Inflammatory macrophage (primary cell): ENCODE measurements at places on chromosomes 16 and 17.

DNA sequence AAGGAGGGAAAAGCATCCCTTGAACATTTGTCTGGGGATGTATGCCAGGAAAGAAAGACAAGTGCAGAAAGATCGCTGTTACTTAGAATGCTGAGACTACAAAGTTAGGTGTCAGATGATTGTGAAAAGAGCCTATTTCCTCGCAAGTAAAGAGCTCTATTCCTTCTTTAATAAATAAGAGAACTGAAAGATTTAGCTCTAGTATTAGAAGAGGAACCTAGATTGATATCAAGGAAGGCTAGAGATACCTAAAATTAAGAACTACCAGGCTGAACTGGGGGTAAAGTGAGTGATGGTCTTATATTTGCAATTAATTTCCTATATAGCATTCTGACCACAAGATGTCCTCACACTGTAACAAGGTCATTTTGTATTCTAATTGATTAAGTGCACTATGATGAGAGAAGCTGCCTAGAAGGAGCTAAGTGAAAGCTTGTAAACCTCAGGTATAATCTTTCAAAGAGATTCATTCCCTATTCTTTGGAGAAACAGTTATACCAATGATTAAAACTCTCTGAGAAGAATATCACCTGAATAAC lies 62.3 kb downstream of the SSH2 start:
- DNase-seq = no peak

DNA sequence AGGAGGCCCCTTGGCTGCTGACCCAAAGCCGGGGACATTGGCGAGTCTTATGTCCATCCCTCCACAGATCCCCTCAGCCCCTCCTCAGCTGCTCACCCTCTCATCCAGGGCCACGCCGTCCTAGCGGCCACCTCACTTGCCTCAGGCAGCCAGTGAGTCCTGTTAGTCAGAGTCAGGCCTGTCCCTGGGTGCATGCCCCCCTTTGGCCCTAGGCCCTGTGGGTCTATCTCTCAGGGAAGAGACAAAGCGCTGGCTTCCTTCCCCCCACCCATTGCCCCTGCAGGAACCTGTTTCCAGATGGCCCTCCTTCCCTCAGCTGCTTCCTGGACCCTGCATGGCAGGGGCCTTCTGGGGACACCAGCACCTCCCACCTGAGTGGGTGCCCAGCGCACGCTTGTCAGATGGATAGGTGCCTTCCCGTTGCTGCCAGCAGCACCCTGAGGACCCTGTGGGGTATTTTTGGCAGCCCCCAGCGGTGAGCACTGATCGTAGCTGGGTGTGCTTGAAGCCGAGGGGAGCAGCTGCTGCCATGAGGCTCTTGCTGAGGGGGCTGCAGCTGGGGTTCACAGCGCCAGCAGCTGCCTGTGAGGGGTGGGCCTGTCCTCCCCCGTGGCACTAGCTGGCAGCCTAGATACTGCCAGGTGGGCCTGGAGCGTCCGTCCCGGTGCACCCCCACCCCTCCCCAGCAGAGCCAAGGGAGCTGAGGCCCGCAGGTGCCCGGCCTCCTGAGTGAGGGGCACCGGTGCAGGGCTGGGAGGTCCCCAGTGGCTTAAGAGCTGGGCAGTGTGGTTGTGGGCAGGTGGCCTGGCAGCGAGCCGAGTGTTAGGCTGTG lies 8.4 kb downstream of the DBNDD1 start:
- no peak for DNase-seq

DNA sequence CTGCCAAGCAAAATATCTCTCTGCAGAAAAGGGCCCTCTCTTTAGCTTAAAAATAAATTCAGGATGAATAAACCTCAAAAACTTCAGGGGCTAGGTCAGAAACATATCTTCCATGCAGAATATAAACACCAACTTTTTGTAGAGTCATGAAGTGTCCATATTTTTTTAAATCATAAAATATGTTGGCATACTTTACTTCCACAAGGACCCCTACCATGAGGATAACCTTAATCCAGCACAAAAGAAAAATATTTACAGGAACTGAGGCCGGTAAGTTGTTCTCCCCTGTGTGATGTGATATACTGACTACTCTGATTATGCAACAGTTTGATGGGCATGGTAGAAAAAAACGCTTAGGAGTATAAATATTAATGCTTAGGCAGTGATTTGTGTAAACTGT lies 264.8 kb upstream of the CDH11 start:
- DNase-seq = no peak

- no peak for DNase-seq
Measured at GRCh38 chr16:53770641-53771040, 66.7 kb downstream of the FTO start.

DNA sequence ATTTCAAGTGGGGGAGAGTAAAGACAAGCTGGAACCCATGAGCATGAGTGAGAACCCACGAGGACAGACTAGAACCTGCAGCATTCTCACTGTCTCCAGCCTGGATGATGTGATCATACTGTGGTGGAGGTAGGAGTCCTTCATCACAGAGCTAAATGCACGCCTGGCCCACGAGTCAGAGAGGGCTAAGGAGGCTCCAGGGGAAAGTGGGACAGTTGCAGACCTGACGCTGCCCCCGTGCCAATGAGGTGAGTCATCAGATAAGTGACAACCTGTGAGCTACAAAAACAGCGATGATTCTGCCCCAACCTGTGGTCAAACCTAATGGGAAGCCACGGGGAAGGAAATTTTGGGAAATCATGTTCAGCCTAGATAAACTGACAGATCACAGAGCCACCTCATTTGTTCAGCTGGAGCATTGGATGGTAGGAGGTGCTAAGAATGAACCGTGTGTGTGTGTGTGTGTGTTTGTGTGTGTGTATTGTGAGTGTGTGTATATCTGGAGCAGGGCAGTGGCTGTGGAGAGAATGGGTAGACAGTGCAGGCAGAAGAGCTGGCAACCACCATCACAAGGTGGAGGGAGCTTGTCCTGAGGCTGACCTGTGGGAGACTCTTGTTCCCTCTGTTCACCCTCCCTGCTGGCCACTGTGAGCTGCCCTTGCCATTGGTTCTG lies 131.8 kb downstream of the UTP18 start:
- DNase-seq = no peak

DNA sequence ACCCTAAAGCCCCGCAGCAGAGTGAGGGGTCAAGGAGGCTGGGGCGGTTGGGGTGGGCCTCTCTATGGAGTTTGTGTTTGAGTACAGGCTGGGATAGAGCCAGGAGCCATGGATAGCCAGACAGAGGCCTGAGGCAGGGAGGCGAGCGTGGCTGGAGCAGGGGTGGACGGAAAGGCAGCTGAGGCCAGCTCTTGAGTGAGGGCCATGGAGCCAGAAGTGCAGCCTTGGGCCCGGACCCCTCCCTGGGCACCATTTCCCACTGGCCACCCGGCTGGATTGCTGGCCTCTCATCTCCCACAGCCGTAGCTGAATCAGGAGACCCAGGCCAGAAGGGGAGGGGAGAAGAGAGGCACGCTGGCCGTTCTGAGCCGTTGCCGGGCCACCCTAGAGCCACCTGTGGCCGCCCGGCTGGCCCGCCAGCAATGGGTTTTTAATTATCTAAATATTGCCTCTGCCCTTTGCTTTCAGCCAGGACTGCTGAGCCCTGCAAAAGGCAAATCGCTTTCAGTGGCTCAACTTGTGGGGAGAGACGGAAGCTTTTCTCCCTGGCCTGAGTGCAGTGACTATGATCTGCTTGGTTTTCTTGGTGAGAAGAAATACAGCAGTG lies 75.2 kb upstream of the GSE1 start:
- no peak for DNase-seq

DNA sequence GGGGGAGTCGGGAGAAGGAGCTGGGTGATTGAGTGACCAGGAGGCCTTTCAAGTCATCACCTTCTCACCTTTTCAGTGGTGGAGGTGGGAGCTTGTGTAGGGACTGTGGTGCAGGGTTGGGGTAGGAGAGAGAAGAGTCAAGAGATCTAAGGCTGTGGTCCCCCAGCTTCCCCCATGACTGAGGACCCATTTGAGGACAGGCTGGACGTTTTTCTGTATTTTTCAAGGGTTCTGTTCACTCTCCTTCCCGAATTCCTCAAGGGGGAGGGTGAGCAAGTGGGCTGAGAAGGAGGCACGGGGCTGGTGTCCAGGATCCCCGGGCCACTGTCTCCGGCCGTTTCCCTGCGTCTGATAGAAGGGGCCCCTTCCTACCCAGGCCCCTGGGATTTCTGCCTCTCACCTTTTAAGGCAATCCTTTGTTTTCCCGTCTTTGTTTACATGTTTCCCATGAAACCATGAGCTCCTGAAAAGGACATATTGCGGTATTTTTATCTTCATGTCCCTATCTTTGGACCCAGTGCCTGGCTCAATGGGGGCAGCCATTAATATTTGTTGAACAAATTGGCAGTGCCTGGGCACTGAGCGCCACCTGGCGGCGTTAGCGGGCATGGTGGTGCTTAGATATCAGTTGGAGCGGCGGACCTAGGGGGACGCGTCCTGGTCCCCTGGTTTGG lies 9.2 kb upstream of the CD300A start:
- DNase-seq = peak; percentile 79

DNA sequence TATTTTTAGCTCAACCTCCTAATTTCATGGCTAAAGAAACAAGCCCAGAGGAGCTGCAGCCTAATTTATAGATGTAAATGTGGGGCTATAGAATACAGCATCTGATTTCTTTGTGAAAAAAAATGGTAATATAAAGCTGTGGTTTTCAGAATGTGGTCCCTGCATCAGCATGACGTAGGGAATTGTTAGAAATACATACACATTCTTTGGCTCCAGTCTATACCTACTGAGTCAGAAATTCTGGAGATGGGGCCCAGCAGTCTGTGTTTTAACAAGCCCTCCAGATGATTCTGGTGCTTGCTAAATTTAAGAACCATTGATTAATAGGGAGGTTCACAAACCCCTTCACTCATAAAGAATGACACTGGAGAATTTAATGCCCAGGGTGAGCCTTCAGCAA lies 18.1 kb upstream of the MYH8 start:
- DNase-seq = no peak

- DNase-seq = no peak
Measured at GRCh38 chr16:84758627-84759026, 58.8 kb downstream of the USP10 start.

DNA sequence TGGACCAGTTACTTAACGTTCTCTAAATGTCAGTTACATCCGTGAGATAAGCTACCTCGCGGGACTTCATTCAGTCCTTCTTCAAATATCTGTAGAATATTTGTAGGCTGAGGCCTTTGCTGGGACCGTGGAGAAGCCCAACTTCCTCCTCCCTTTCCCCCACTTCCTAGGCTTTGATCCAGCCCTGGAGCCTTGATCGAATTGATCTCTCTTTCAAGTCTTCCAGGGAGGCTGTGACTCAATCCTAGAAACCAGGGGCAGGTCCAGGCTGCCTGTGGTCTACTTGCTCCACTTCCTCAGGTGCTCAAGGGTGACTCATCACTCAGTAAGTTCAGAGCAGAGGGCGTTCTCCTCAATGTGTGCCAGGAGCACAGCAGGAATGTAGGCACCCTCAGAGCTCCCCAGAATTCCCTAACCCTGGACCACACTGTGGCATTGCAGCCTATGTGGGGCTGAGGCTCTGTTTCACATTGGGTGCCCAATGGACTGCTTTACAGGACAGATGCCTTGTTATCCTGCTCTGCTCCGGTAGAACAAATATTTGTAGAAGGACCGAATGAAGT lies 11.2 kb upstream of the CEP20 start:
- no peak for DNase-seq

GRCh38 chr16:69924041-69924775 lies 26.9 kb upstream of the CLEC18A start:
- DNase-seq = no peak

DNA sequence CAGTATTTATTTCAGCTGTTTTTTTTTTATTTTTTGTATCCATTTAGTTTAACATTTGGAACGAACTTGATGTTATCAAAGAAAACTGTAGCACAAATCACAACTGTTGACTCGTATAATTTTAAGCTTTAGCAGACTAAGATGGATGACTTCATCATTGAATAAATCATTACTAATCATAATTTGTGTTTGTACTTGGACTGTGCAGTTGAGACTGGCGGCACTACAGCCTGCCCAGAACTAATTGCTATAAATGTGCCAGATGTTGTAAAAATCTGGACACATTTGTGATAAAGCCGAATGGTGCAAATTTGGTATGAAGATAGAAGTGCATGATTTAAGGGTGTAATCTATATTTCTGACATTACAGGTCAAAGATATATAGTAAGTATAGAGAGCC lies 897.7 kb upstream of the CDH8 start:
- DNase-seq = no peak

DNA sequence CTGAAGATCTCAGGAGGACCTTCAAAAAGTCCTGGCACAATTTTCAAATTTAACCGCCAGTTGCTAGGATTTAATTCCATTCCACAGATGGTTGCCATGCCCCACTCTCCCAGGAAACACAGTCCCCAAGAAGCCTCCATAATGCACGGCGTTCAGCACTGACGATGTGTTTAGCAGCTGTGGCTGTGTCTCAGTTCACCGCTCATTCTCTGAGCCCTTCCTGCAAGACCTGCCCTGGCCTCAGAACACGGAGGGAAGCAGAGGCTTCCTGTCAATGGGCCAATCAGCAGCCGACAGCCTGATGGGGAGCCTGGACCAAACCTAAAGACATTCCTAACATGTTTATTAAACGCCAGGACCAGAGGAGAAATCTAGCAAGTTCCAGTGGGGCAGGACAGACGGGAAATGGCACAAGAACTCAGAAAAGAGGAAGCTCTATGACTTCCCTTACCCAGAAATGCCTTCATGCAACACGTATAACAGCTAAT lies 4.9 kb downstream of the MYLK3 start:
- DNase-seq = peak; percentile 67

- DNase-seq = no peak
Measured at GRCh38 chr17:41504246-41504977, 1.0 kb downstream of the KRT13 start.

GRCh38 chr17:37098910-37099664 lies 150.3 kb downstream of the AATF start:
- DNase-seq = no peak

- DNase-seq = no peak
Measured at GRCh38 chr17:49383060-49383459, 21.0 kb upstream of the ZNF652 start.

- no peak for DNase-seq
Measured at GRCh38 chr17:3034578-3034920, 28.9 kb downstream of the OR1D5 start.

GRCh38 chr16:86436466-86437185 lies 73.7 kb upstream of the FOXF1 start:
- no peak for DNase-seq

GRCh38 chr17:27553019-27553511 lies 77.9 kb upstream of the LGALS9 start:
- DNase-seq = peak; percentile 19
